NCI-H2171 (cell line): ENCODE measurements at places on chromosomes 3 and 15.
A peak's percentile ranks its signal among the peaks of the same experiment; 100 is the strongest.

GRCh38 chr3:178971614-178972013 lies 100.0 kb downstream of the ZMAT3 start:
- DNase-seq, result no peak

GRCh38 chr15:56786966-56787365 lies 53.7 kb upstream of the ZNF280D start:
- no peak for DNase-seq

- DNase-seq, result no peak
These were observed 377.0 kb downstream of the FOXP1 start for GRCh38 chr3:71206305-71207165.

DNA sequence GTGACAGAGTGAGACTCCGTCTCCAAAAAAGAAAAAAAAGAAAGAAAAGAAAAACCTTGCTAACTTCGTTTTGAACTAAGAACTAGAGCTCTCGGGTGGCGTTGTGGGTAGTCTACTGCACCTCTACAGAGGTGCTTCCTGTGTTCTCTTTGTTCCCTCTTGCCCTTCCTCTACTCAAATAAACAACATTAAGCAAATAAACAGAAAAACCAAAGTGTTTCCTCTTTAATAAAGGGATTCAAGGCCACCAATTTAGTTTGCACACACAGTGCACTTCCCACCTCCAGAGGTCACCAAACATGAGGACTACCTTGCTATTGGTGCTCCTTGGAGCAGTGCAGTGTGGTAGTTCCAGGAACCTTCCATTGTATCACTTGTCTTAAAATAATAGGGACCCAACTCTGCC lies 354.2 kb upstream of the TBL1XR1 start:
- no peak for DNase-seq

- DNase-seq, result peak; percentile 5
These were observed 7.2 kb upstream of the SCAMP5 start for GRCh38 chr15:74988007-74988800.

DNA sequence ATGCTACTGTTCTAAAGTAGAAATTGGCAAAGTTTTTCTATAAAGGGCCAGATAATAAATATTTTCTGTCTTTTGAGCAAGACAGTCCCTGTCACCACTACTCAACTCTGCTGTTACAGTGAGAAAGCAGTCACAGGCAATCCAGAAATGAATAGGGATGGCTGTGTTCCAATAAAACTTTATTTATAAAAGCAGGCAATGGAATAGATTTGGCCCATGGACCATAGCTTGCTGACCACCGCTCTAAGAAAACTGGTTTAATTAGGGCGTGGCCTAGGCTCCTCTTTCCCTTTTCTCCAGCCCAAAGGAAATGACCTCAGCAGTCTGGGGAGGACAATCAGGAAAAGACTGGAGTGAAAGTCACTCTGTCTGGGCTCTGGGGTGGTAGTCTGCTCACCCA lies 183.8 kb downstream of the MEGF11 start:
- no peak for DNase-seq
